ENCODE measurements at places on chromosomes 11 and 22.

GRCh38 chr22:44181033-44181911 is 547 bp downstream of the PARVG start:
- peaks cover 1% of the 10 kb centered on the region for H3K27me3 ChIP-seq
- no peaks in the 10 kb centered on the region for H3K4me1 ChIP-seq
- no peak for DNase-seq
- H3K4me3 ChIP-seq, result no peak overlapping the region

GRCh38 chr11:17547051-17547577 is at the start of gene OTOG:
Gene OTOG, plus strand, starts transcription at chr11:17547259. Its CDS starts 114 bp downstream, at chr11:17547373.
- DNase-seq, result peak; percentile 47
- H3K4me3 ChIP-seq, result no peak within 1 kb of the TSS
- H3K4me1 ChIP-seq, result peaks cover 21% of the 10 kb centered on the region
- H3K36me3 ChIP-seq, result no peaks in the 10 kb centered on the region
- H3K27ac ChIP-seq, result peak within 1 kb of the TSS; percentile 56

DNA sequence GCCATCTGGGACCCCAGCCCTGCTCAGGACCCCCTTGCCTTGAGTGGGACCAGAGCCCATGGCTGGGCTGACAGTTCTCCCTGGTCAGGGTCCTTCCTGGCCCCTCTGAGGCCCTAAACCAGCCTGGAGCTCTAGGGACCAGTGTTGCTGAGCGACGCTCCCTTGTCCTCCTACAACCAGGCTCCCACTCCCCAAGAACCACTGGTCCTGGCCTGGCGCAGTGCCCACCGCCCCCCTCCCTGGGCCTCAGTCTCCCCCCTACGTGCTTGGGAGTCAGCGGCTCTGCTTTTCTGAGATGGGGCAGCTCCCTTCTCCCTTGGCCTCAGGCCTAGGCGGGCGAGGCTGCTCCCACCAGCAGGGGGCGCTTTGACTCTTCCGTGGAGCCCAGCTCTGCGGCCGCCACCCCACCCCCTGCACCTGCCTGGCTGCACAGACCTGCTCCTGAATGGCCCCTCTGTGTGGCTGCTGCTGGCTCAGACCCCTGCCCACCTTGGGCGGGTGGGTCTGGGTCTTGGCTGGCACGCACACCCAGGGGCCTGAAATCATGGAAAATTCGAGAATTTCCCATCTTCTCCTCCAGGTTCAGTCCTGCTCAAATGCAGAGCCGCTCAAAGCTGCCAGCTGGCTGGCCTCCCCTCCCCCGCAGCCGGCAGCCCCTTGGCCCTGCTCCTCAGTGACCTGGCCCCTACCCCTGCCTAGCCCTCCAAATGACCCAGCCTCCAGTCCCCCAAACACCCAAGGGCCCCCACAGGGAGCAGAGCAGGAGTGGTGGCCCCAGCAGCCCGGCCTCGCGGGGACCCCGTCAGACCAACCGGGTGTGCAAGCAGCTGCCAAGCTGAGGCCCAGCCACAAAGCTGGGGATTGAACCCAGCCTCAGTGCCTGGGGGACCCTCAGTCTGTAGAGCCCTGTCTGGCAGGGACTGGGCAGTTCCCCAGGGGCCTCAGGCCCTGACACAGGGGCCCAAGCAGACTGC is 9.1 kb downstream of the PRR33 start:
- no peaks in the 10 kb centered on the region for H3K36me3 ChIP-seq
- H3K4me1 ChIP-seq, result peaks cover 8% of the 10 kb centered on the region
- no peak overlapping the region for H3K27ac ChIP-seq
- H3K27me3 ChIP-seq, result no peaks in the 10 kb centered on the region
- peak; percentile 87 for DNase-seq
- H3K4me3 ChIP-seq, result no peak overlapping the region

DNA sequence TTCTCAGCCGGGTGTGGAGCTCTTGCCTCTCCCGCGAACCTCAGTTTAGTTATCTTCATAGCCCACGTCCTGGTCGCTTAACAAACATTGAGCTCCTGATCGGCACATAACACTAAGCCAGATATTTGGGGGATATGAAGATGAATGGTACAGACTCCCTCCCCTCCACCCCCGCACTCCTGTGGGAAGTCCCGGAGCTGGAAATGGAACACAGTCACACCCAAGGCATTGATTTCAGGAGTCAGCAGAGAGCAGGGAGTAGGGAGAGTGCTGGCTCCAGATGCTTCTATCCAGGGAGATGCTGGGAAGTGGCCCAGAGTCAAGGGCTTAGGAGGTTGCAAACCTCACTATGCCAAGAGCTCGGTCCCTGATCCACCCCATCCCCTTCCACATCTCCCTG is 26.1 kb upstream of the CABP7 start:
- no peaks in the 10 kb centered on the region for H3K27me3 ChIP-seq
- no peak overlapping the region for H3K27ac ChIP-seq
- H3K36me3 ChIP-seq, result no peaks in the 10 kb centered on the region
- no peak overlapping the region for H3K4me3 ChIP-seq
- no peaks in the 10 kb centered on the region for H3K4me1 ChIP-seq
- DNase-seq, result no peak
